Left kidney (tissue), 8 donors: ENCODE measurements at places on chromosomes 11 and 22. TPM values are rescaled to one million over a fixed set of nuclear protein-coding genes. Genes with fewer than 3 reads are reported as not detected.

- DNase-seq, result no peak
Measured at GRCh38 chr11:1826552-1827094, 8.2 kb upstream of the SYT8 start.

DNA sequence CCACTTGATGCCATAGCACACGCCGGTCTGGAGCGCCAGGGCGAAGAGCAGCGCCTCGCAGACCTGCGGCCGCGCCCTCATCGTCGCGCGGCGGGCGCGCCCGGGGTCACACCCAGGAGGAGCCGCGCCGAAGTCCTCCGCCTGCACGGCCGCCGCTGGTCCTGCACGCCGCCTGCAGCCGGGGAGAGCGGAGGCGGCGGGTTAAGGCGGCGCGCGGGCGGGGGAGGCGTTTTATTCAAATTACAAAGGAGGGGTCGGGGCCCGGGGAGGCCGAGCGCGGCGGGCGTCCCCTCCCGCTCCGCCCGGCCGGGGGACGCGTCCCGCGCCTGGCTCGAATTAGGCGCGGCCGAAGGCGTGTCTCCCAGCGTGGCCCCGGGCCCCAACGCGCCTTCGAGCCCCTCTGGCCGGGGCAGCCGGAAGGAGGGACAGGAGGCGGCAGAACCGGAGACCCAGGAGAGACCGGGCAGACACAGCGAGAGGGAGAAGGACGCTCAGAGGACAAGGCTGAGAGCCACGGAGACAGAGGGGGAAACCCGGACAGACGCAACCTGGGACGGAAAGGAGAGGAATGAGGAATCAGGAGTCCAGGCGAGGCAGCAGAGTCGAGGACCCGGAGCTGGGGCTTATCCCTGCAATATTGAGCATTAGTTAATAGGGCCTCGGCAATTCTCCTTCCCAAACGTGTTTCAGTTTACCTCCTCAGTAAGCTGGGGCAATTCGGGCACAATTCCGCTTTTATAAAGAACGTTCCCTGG lies at the start of gene WNT11:
Gene WNT11 (minus strand): TSS at position 176 of the 755 bp plus-strand sequence. CDS start 95 bp downstream, at position 81.
- no peak for DNase-seq

Gene XPNPEP3
- 19.2 TPM for polyA plus RNA-seq

Gene CASP4
- polyA plus RNA-seq, result 20.1 TPM

Gene MLC1
- polyA plus RNA-seq, result 0.88 TPM

- DNase-seq, result no peak
Measured at GRCh38 chr11:770642-771616, 6.4 kb downstream of the GATD1 start.

DNA sequence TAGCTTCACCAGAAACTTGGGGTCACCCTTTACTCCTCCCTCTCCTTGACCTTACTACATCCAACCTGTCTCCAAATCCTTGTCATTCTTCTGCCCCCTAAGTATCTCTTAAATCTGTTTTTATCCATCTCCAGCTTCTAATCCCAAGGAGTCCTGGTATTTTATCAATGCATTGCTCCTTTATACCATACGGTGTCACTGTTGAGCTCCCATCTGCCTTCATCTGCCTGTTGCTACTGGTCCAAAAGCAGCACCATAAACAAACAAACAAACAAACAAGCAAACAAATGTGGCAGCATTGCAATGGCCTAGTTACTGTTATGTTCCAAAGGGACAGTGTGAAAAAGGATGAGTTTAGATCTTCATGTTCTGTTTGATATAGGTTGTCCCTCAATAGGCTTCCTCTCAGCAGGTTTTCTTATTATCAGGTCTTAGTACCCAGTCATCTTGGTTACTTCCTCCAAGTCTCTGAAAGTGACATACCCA lies 34.2 kb downstream of the DNHD1 start:
- peak; percentile 47 for DNase-seq

DNA sequence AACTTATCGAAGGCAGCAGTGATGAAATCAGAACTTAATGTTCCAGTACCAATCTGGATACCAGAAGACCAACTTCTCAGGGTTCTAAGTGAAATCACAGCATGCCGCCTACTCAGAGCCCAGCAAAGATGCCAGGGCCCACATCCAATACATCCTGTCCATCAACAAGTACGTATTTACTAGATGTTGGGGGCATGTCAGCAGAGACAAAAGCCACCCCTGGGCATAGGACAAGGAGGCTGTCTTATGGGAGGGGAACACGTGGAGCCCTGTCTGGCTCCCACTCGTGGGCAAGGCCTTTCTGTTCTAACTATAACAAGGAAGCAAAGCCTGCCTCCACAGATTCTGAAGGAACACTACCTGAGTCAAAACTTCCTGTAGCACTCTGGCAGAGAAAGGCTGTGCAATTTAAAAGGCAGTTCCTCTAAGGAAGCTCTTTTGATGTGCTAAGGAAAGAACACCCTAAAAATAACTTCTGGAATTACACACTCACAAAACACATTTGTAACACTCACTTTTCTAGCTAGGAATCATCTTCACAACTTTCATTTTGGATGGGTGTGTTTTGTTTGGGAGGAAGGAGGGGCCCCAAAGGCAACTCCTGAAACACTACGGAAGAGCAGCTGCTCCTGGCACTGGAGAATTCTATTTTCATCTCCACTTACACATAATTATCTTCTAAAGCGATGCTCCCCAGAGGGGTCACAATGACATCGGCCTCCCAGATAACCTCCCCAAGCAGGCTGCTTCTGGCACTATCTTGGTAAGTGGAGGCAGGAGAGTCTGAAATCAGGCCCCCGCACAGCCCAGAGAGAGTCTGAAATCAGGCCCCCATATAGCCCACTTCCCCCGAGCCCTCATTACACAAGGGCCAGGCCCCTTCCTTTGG lies 14.2 kb downstream of the SMCO4 start:
- DNase-seq, result no peak

- DNase-seq, result peak; percentile 15
Measured at GRCh38 chr22:41469218-41469851, 418 bp downstream of the ACO2 start.
